ENCODE measurements at places on chromosomes 4 and X. TPM values are rescaled to one million over a fixed set of nuclear protein-coding genes. Genes with fewer than 3 reads are reported as not detected.

The PLA2G12A gene
- total RNA-seq = 12.4 TPM

The TEX13B gene
- total RNA-seq = not detected

The CTAG2 gene
- not detected for total RNA-seq

The RHOXF1 gene
- not detected for total RNA-seq

The EFHC2 gene
- 0.24 TPM for total RNA-seq

The FABP2 gene
- not detected for total RNA-seq

The FGB gene
- 16.1 TPM for total RNA-seq

The PLAC8 gene
- total RNA-seq = 1.2 TPM

The ARHGAP6 gene
- 0.01 TPM for total RNA-seq
